T-helper 2 cell (primary cell): ENCODE measurements at places on chromosomes 11 and 22.

DNA sequence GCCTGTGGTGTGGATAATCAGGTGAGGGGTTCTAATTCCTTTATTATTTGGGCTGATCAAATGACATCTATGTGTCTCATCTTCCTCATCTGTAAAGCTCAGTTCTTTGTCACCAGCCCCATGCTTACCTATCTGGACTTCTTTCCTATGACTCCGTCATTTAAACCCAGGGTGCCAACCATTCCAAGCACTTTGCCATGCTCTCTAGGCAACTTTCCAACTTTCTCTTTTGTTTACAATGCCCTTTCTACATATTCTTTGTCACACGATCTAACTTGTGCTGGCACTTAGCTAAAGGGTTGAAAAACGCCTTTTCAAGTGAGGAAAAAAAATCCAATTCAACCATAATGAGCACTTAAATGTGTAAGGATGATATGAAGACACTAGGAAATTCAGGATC lies 27.9 kb downstream of the EXPH5 start:
- no peak for DNase-seq

GRCh38 chr11:61756452-61757212 lies 4.2 kb downstream of the MYRF start:
- DNase-seq = no peak

DNA sequence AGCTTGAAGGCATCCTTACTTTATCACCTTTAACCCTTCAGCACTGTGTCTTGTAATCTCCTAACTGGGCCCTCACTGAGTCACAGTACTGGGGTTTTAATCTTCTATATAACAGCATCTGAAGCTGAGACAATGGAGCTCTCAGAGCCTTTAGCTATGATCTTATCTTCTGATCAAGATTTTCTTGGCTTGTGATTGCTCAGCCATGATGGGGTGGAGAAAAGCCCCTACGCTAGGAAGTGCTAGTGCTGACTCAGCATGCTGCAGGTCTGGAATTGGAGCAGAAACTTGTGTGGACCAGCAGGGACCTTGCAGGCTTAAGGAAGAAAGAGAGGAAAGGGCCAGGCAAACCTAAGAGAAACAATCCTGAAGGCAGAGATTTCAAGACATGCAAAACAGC lies 71.7 kb upstream of the EED start:
- no peak for DNase-seq

DNA sequence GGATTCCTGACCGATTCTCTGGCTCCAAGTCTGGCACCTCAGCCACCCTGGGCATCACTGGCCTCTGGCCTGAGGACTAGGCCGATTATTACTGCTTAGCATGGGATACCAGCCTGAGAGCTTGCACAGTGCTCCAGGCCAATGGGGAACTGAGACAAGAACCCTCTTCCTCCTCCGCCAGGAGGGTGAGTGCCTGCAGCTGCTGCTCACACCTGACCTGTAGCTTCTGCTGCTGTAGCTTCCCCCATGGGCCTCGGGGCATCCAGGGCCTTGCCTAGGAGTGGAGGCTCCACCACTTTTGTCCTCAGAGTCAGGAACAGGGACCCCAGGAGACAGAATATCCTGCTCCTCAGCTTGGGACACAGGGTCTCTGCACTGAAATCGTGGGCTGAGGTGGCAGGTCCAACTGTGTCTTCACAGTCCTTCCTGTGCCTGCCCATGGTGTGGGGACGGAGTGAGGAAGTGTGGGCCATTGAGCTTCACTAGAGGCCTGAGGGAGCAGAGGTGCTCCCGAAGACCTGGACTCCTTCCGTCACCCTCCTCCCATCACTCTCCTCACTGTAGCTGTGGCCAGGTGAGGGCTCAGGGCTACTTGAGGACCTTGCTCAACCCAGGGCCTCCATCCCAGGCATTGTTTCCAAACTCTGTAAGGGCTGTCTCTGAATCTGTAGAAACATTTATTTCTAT lies 103.8 kb downstream of the ZNF280B start:
- no peak for DNase-seq

DNA sequence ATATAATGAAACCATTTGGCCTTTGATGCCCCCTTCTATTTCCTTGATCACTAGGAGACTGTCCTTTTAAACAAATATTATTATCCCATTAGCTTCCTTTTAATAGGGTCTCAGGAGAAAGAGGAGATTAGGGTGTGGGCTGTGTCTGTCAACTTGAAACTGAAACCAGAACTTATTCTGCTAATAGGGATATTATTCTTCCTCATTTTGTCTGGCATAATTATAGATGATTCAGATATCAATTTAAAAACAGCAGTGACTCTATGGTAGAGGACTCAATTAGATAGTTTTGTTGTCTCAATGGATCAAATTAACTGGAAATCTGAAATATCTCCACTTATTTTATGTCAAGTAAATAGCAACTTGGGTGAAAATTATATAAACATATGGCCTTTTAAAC lies 584.9 kb upstream of the CCDC90B start:
- no peak for DNase-seq
